BE2C (cell line): ENCODE measurements at places on chromosomes 1 and 21.

- DNase-seq = no peak
Measured at GRCh38 chr1:2160451-2161300, 33.9 kb downstream of the FAAP20 start.

DNA sequence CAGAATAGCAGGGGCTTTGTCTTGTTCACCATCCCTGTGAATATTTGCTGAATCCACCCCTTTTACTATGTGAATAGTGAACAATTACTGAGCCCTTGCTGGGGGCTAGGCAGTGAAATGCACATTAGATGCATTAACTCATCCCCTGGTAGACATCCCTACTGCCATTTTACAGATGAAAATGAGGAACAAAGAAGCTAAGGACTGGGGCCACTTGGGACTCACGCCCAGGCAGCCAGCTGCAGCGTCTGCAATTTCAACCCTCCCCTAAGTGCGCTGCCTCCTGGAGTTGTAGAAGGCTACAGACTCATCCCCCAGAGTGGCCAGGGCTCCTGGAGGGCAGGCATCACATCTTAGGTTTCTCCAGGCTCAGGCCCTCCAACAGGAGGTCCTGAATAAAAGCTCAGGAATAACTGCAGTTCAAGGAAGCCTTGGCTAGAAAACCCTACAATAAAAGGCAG is 31.6 kb downstream of the CAPZB start:
- no peak for DNase-seq

DNA sequence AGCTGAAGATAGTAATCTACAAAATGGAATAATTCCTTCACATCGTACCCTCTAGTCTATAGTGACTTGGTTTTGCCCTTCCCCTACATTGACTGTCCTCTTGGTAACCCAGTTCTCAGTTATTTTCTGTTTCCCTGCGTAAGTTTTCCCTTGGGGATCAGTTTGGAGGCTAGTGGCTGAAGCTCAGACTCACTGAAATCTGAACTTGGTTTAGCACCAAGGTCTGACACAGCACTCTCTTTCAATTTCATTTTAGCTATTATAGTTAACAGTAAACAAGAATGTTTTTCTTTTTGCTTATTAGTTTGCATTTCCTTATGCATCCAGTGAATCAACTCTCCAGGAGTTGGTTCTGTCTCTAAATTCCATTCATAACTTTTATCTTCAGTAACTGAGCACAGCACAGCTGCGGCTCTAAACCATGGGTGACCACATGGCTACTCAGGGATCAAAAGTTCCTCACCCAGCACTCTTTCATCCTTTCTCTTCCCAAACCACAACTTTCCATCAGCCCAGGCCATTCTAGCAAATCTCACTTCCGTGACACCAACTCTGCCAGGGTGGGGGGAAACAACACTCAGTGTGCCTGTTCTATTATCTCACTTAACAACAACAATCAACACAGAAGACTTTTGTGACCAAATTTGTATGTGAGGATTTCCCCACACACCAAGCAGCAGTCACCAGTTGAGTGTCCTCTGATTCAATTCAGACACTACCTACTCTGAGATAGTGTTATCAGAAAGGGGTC is 17.6 kb upstream of the IFI6 start:
- DNase-seq = no peak

DNA sequence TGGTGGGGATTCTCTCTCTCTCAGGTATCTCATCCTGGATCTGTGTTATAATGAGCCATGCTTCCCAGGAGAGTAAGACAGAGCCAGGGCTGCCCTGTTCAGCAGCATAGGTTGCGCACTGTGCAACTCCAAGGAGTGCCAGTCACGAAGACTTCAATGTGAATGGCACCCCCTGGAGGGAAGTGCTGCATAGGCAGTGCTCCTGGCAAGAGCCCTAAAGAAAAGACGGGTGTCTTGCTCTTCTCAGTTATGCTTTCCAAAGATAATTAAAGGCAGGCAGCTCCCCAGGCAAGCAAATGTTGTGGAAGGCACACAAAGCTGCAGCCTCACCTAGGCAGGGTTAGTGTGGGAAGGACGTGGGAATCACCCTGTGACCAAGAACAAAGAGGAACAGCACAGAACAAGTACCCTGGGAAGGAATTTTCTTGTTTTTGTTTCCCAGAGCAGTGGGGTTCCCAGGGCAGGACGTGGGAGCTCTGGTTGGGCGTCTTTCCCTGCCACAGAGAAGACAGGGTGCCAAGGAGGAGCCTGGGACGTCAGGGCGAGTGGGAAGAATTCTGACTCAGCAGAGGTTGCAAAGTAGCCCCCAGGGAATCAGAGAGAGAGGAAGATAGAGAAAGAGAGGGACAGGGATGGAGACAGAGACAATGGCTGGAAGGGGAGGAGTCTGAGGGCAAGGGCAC is 120.9 kb downstream of the KCNN3 start:
- peak; percentile 50 for DNase-seq

DNA sequence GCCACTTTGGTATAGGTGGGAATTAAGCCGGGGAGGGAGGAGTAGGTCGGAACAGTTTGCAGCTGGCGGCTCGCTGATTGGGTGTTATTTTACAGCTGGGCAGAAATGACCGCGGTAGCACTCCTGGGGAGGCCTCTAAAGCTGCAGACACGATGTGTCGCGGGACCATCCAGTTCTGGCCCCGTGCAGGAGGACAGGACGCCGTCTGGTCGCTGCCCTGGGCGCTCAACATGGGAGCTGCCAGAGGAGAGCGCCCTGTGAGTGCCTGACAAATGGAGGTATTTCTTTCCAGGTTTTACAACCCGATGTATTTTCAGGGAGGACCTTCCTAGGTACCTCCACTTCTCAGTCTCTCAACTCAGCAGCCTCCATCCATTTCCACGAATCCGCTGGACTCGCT is 46.2 kb downstream of the CDC7 start:
- no peak for DNase-seq

DNA sequence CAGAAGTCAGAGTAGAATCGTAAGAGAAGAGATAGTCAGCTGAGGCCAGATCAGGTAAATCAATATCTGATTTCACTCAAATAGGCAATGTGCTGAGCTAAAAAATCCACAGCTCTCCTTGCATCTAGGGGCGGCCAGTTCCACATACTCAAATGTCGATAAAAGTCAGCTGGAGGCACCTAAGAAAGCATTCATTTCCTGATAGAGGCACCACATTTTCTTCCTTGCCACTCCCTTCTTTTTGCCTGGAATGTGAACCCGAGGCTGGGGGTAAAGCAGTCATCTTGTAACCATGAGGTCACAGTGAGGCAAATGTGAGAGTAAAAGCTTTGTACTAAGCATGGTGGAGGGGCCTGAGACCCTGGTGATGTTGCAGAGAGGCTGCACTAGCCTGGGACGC is 24.2 kb upstream of the CTPS1 start:
- no peak for DNase-seq
